Activated CD4-positive, alpha-beta T cell treated with anti-CD3 and anti-CD28 coated beads, Interleukin-2, amount 50 U/mL, for 48 hours (primary cell): ENCODE measurements at places on chromosomes 16 and 17.

DNA sequence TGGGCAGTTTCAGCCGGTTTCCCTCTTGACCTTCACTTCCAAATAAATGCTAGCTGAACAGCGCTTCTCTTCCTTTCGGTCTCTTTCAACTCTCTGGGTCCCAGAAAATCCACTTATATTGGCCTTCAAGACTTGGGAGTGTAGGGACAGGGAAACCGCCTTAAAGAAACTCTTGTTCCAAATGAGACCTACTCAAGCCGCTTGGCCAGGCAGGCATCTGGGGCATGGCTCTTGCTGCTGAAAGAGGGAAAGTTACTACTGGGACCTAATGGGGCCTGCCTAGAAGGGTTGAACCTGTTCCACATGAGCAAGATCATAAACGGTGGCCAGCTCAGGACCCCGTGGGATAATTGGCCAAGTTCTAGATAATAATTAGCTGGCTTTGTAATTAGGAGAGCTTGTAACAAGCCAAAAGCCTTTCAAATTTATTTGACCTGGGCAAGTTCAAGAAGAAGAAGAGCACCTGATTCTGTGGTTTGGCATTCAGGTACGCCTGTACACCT is 13.2 kb downstream of the CDH1 start:
- DNase-seq: no peak

GRCh38 chr17:36849871-36850348 is 87.4 kb upstream of the LHX1 start:
- peak; percentile 69 for DNase-seq

DNA sequence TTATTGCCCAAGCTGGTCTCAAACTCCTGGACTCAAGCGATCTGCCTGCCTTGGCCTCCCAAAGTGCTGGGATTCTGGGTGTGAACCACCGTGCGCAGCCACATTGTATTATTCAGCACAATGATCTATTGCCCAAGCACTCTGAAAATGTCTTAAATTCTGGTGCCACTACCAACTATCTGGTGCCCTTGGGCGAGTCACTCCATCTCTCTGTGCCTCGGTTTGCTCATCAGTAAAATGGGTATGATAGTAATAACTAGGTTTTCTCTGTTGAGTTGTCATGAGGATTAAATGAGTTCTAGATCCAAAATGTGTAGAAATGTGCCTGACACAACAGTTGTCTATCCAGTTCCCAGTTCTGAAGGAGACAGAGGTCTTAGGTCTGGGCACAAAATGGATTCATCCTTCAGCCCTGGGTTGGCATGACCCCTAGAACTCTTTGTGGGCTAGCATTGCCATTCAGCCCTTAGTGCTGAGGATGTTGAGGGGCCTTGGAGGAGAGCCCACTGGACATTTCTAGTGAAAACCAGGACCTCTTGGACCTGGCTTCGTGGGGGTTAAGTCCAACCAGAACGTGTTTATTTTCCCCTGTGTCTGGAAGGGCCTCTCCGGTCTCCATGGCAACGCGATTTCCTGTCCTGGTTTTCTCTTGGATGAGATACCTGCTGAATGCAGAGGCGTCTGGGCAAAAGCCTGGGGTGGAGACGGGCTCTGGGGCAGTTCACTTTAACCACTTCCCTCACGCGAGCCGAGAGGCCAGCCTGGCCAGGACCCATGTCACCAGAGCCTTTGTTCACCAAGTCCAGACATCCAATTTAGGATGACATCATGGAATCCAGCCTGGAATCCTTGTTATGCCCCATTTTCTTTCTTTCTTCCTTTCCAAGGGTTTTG is 43.7 kb upstream of the TNRC6A start:
- DNase-seq: no peak

DNA sequence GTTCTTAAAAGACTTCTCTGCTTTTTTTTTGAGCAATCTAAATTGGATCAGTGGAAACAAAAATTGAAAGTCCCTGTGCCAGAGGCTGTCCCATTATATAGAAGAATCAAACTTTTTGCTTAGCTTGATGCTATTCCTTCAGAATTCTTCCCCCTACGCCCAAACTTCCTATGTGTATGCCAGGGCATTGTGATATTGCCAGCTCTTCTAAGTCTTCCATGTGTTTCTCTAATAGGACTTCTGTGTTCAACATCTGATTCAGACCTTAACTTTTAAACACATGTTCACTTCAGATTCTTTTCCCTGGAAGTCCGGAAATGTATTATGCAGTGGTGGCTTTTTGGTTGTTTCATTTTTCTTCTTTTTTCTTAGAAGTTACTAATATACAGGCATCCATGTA is 18.7 kb downstream of the PTRH2 start:
- no peak for DNase-seq

DNA sequence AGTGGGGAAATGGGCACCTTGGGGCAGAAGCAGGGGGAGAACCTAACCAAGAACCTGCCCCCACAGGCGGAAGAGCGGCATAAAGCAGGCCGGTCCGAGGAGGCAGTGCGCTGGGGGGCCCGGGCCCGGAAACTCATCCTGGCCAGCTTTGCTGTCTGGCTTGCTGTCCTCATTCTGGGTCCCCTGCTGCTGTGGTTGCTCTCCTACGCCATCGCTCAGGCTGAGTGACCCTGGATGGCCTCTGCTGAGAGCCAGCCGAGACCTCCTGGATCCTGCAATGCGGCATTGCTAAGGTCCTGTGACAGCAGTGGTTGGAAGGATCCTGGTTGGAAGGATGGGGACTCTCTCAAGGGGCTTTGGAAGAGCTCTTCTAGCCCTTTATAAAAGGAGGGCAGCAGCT is 4.5 kb upstream of the PHKG2 start:
- DNase-seq: no peak

DNA sequence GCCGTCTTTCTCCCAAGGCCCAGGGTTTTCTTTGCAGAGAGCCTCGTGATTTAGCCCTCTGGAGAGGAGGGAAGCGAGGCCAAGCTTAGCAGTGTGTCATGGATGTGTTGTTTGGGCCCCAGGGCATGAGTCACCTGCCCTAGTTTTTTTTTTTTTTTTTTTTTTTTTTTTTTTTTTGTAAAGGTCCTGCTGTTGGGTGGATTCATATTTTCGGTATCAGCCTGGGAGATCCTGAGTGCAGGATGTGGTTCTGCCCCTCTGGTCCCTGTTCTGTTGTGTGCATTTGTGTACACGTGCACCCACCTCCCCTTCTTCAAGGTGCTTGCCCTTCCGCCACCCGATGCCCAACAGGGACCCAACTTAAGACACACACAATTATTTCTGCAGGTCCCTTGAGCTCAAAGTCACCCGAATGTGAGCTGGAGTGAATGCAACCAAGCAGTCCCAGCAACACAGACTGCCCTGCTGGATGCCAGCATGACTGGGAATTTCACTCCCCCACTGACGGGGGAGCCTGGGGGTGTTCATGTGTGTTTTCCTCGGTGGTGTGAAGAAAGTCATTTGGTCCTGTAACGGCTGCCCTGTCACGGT is 265.8 kb upstream of the TNRC6C start:
- peak; percentile 23 for DNase-seq
